ENCODE measurements at places on chromosomes 6 and 20.
A peak's percentile ranks its signal among the peaks of the same experiment; 100 is the strongest.

DNA sequence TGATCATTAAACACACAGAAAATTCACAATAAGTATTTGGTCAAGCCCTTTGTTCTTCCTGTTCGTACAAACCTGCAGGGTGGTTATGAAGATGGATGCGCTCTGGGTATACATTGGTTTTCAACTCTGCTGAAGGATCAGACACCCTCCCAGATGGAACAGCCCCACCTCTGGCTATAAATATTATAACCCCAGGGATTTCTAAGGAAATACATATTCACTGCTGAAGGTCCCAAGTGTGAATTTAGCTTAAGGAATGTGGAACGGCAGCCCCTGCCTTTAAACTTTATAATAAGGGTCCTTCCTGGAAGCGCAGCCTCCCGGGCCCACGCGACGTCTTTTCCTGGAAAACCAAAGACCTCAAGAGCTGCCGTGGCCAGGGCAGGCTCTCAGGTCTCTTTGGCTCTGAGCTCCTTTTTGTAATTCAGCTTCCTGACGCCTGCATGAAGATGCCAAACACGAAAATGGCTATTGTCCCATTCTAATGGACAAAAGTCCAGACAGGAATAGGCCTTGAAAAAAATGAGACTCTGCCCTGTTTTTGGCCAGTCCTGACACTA, 172.4 kb upstream of the SSTR4 start:
- DNase-seq: no peak

DNA sequence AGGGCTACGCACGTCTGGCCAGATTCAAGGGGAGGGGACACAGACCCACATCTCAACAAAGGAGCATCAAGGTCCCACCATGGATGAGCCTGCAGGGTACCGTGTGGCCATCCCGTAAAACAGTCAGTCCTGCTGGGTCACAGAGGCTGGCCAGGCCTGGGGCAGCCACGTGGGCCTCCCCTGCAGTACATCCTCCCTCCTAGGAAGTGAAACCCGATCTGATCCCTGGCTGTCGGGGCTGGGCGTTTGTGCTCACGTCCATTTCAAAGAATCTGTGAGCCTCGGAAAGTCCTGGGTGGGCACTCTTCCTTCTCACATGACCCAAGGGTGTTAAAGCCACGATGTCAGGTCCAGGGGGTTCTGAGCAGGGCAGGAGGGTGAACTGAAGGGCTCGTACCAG, 14.3 kb downstream of the SULF2 start:
- no peak for DNase-seq

DNA sequence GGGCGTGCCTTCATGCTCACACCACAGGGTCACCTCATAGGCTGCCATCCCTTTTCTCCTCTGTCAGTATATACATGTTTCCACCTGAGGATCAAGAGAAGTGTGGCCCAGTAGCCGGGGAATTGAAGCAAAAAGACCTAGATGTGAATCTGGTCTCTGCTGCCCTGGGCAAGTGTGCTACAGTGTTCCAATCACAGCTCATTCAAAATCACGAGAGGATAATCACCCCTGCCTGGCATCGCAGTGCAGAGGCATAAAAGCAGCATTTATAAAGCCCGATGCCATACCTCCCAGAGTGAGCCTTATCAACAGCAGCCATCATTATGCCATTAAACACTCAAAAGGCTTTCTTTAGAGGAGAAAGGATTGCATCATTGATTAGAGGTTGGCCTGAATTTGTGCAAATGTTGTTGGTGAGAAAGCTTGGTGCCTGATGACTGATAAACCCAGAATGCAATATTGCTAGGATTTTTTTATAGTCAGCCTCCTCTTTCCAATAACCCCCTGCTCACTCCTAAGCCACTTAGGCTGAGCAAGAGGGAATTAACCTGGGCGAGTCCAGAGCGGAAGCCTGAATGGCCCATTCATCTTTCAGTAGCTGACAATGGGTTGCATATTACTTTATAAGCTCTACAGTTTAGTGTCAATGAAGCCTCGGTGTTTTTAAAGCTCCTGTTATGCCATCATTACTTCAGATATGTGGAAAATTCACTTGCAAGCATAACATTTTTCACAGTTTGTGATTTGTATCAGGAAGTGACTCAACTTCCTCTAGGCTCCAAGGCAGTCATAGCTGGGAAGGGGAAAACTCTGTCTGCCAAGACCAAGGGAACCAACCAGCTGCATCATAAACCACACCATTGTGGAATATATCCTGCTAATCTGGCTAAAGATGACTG, 92.5 kb upstream of the NXT1 start:
- DNase-seq: no peak

- peak; percentile 69 for DNase-seq
Observed at GRCh38 chr6:33073431-33073871, at the start of gene HLA-DPA1. Gene HLA-DPA1 (minus strand): TSS chr6:33073649.

DNA sequence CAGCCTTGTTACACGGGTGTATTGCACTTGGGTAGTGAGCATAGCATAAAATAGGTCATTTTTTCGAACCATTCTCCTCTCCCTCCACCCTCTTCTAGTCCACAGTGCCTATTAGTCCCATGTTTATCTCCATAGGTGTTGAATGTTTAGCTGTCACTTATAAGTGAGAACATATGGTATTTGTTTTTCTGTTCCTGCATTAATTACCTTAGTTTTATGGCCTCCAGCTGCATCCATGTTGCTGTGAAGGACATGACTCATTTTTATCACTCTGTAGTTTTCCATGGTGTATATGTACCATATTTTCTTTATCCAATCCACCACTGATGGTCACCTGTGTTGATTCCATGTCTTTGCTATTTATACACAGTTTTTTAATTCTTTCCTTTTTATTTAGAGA, 889.5 kb downstream of the EYS start:
- DNase-seq: no peak

GRCh38 chr6:72855471-72855870, 233.6 kb downstream of the KCNQ5 start:
- DNase-seq: no peak

DNA sequence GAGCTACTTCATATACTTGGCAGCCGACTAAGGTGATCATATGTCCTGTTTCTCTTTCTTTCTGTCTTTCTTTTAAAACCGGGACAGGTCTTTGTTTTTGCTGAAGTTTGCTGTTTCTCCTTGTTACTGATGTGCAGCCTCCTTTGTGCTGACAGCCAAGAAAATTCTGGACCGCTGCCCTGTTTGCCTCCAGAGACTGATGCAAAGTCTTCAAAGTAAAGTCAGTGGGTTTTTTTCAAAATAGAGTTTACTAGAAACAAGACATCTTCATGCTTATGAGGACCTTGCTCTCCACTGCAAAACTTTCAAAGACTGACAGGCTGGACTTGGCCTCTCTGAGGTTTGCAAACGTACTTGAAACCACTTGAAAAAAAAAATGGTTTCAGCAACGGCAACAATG, 510.5 kb upstream of the MAP3K7 start:
- no peak for DNase-seq

- no peak for DNase-seq
Observed at GRCh38 chr6:165835410-165835851, 172.4 kb upstream of the PDE10A start.

DNA sequence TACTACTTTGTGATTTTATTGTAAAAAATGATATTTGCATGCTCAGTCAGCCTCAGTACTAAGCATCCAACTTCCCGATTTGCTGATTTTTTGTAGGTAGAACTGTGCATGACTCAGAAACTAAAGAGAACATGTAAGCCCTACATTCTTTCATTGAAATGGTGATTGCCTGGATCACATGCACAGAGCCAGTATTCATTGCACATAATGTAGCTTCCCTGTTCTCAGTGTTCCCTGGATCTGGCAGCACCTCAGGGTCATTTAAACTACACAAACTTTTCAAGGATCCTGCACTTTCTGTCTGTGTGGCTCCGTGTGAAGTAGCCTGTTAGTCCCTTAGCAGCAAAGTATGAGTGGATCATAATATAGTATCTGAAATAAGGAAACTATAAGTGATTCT, 422.9 kb upstream of the AGPAT4 start:
- DNase-seq: no peak

DNA sequence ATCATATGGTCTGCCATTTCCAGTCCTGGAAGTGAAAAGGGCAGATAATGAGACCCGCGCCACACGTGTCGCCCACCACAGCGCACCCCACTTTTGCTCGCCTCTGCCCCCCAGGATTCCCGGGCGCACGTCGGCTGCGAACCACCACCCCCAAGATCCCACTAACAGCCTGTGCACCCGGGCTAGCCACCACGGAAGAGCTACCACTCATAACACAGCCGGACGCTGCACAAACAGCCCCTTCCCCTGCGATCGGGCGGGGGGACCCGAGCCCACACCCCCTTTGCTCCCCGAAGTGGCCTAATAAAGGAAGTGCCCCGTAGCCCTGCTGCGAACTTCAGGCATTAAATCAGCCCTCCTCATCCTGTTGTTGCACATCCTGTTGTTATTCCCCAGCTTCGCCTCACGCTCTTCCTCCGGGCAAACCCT, 506 bp downstream of the CITED2 start:
- no peak for DNase-seq

DNA sequence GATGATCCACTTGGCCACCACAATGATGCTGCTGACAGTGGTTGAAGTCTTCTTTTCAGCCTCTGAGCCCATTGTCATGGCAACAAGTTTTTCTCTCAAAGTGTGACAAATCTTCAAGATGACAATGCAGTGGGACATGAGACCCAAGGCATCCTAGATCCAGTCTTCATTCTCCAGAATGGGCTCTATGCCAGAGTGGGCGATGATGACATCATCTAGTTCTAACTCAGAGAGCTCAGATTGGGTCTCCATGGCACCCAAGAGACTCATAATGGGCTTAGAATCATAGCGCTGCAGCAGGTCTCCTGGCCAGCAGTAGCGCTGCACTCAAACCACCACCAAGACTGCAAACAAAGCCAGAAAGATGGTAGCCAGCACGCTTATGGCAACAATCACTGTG, 973.6 kb downstream of the EYS start:
- DNase-seq: no peak

DNA sequence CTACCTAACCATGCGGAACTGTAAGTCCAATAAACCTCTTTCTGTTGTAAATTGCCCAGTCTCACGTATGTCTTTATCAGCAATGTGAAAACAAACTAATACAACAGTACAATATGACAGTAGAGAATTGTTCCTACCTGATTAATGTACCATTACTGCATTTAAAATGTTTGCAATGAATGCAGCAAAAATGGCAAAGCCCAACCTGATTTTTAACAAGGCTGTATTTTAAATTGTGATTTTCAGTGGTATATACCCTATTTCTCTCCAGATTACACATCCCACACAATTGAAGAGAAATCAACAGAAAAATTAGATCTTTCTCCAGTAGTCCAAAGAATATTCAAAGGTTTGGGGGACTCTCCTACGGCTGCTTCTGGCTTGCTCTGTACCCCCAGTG, 3.3 kb upstream of the PCSK2 start:
- no peak for DNase-seq

- DNase-seq: no peak
Observed at GRCh38 chr20:33250666-33251065, 14.9 kb downstream of the BPIFA1 start.

DNA sequence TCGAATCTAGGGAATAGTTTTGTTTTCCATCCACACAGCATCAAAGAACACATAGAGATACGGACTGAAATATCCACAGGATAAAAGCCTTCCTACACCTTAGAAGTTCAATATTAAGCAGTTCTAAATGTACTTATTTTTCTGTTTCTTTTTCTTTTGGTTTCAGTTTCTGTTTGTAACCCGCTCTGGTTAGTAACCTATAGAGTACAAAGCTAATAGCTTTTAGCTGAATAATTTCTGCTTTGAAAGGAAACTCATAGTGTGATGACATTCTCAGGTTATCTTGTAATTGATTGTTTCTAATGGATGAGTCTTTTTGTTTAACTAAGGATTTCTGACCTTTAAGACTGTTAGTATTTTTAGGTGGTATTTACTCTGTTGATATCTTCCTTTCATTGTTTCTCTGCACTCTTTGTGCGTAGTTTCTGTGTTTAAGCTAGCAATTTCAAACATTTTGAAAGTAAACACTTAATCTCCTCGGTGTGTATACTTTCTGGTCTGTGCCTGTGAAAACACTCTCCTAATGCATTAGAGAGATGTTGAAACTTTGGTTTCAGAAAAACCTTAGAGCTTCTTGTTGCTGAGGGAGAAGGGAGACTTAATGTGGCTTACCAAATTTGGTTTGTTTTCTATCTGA, 385.5 kb downstream of the HDGFL1 start:
- DNase-seq: no peak

DNA sequence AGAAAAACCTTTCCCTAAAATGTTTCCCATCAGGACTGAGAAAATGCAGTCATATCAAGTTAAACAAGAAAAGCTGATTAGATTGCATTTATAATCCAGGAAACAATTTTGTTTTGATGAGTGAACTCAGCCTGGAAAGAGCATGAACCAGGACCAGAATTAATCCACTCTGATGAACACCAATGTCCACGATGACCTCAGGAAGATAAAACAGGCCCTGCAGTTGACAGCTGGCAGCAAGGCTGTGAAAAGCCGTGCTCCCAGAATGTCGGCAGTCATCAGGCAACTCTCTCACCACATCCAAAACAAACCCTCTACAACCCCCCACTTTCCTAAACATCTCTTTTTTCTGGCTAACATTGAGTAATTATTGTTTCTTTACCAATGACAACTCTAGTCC, 74.0 kb upstream of the PROKR2 start:
- DNase-seq: no peak

GRCh38 chr20:47775039-47775438, 10.2 kb downstream of the SULF2 start:
- no peak for DNase-seq

GRCh38 chr20:18908109-18908508, 94.5 kb downstream of the SCP2D1 start:
- DNase-seq: no peak

DNA sequence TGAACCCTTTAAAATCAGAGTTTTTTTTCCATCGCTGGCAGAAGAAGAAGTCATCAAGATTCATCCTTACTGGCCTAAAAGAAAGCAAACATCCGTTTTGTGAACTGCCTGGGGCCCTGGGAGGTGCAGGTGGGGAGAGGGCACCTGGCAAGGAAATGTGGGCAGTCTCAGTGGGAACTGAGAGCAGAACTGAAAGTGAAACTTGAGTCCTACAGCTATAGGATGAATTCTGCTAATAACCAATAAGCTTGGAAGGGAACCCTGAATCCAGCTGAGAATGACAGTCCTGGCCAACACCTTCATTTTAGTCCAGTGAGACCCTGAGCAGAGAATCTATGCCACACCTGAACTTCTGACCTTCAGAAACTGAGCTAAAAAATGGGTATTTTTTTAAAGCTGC, 130.1 kb upstream of the ASCC3 start:
- no peak for DNase-seq

DNA sequence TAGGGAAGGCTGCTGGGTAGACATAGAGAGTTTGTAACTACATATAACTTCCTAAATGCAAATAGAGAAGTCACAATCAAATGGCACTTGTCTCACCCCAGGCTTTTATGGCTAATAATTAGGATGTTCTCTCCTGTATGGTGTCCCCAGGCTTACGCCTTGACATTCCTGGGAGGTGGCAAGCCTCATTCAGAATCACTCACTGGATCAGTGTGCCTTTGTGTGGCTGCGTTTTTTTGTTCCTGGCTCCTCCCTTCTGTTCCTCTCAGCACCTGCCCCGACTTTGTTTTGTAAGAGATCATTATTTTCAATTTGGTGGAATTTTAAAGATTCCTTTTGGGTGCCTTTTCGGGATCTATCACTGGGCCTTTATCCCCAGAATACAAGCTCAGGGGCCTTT, 5.7 kb downstream of the LAMP5 start:
- no peak for DNase-seq
